NCI-H1694 (cell line): ENCODE measurements at places on chromosomes 4 and X.

DNA sequence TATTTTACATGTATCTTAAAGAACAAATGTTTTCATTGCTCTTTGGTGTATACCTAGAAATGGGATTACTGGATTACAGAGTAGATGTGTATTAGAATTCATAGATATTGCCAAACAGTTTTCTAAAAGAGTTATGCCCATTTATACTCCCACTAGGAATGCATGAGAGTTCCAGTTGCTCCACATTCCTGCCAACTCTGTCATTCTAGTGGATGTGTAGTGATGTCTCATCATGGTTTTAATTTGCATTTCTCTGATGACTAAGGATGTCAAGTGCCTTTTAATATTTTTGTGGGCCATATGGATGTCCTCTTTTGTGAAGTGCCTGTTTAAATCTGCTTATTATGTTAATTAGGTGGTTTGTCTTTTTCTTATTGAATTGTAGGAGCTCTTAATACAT, 65.6 kb upstream of the BMP2K start:
- no peak for DNase-seq

DNA sequence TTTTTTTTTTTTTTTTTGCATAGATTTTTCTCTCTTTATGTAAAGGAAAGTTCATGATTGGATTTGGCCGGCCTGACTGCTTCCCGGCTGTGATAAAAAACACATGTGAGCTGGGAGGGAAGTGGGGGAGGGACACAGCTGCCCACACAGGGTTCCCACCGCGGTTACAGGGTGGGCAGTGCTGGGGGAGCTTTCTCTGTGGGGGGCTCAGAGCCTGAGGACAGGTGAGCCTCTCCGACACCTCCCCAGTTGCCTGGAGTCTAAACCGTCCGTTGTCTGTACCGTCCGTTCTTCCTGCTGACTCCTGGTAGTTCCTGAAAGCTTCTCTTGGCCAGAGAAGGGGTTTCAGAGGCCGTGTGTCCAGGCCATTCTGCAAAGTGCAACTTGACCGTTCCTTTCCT, 21.8 kb downstream of the SHOX start:
- no peak for DNase-seq

DNA sequence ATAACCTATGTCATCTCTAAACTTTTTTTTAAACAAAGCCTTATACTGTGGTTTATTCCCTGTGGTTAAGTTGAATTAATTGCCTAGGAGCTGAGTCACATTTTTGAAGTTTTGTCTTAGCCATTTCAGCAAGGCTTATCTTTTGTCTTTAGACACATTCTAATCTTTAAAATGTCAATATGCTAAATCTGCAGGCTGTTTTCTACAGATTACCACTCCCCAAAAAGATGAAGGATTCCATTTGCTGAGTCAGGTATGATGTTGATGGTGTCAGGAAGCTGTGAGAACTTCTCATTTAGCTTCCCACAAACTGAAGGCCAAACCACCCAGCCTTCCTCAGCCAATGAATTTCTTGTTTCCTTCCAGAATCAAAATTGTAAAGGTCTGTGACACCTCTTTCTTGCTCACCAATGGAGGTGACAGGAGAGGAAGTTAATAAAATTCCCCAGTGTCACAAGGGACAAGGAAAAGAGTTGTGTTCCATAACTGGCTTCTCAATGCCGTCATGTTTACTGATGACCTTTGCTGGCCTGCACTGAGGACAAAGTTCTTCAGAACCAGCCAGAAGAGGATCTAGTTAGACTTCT, 3.7 kb upstream of the CXCL6 start:
- DNase-seq, result no peak

GRCh38 chr4:519885-520682, 21.1 kb downstream of the PIGG start:
- no peak for DNase-seq

DNA sequence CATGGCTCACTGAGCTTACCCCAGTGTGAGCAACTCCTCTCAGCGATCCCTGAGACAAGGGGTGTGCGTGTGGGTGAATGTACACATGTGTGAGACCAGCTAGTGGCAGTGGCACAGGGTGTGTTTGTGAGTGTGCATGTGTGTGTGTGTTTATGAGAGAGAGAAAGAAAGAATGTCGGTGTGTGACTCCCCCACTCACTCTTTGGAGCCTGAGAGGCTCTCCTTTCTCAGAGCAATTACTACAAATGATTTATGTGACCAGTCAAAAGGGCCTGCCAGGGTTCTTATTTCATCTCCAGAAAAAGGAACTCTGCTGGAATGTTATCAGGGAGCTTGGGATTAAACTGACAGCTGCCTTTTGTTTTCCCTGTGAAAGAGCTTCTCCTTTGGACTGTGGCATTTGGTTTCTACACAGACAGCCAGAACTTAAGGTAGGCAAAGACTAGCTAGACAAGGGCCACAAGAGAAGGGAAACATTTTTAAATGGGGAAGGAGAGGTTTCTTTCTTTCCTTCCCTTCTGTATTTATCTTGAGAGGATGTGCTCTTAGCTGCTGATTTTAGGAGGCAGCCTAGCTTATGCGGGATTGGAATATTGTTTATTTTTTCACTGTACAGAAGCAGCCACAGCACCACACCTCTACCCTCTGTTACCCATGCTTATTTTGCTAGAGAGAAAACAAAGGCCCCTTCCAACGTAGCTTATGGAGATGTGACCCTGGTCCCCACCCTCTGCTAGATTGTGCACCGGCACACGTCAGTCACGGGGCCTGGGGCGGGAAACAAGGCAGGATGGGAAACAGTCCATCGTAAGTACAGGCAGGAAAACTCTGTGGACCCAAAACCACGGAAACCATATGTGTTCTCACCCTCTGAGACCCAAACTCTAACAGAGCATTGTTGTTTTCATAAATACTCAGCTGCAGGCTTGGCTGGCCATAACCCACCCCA, 143.5 kb downstream of the MGST2 start:
- DNase-seq, result no peak

- DNase-seq, result no peak
Observed at GRCh38 chr4:75135068-75135825, 202.3 kb downstream of the PARM1 start.

GRCh38 chrX:45454290-45454689, 253.6 kb upstream of the DIPK2B start:
- DNase-seq, result no peak

- DNase-seq, result no peak
Observed at GRCh38 chr4:71261633-71262121, 77.1 kb upstream of the SLC4A4 start.

GRCh38 chr4:132297346-132297745, 851.7 kb upstream of the PCDH10 start:
- no peak for DNase-seq
